Activated effector memory CD4-positive, alpha-beta T cell treated with Interleukin-2 at 50 U/mL for 16 hours (primary cell): ENCODE measurements at places on chromosomes 3 and 15.

GRCh38 chr15:53979051-53979788 lies 979 bp downstream of the UNC13C start:
- DNase-seq = no peak

- DNase-seq = no peak
These were observed 75.5 kb downstream of the NEDD4 start for GRCh38 chr15:55917881-55918296.

DNA sequence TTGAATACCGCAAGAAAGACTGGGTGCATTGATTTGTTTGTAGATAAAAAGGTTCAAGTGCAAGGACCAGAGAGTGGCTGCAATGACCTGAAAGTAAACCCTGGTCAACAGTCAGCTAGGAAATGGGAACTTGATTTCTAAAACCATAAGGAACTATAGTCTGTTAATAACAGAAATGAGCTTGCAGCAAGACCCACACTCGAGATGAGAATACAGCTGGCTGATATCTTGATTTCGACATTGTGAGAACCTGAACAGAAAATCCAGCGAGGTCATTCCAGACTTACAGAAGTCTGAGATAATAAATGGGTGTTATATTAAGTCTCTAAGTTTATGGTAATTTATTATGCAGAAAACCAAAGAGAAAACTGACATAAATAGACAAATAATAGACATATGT lies 177.3 kb downstream of the NFKBIZ start:
- no peak for DNase-seq

DNA sequence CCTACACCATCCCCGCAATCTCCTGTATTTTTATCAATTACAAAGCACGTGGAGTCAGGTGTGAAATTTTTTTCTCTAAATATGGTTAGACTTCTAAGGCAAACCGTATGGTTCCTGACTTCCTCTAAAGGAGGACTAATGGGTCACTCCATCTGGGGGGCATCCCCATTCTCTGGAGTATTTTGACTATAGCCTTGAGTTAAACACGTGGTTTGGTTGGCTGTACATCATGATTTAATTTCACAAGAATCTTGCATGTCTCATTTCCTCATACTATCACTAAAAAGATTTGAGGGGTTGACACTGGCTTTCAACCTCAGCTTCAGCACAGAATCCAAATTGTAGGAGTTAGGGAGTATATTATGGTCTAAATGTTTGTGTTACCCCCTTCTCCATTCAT lies 25.3 kb upstream of the ZNF770 start:
- no peak for DNase-seq

- DNase-seq = no peak
These were observed 99.8 kb downstream of the NSUN3 start for GRCh38 chr3:94162700-94163099.

DNA sequence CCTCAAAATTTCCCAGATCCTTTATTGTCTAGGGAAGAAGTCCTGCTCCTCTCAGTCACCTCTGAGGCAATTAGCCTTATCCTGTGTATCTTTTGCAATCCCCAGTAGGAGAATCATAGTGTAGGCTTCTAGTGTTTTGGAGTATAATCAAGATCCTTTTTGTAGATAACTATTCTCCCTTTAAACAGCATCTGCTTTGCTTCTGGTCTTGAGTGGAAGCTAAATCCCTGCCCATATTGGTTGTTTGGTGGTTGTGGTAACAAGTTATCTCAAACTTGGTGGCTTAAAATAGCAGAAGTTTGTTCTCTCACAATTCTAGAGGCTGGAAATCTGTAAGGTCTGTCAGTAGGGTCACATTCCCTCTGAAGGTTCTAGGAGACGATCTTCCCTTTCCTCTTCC lies 217.5 kb upstream of the RASGRP1 start:
- DNase-seq = no peak
